Hippocampal formation (tissue), 2 donors: ENCODE measurements at places on chromosomes 2 and 18.

DNA sequence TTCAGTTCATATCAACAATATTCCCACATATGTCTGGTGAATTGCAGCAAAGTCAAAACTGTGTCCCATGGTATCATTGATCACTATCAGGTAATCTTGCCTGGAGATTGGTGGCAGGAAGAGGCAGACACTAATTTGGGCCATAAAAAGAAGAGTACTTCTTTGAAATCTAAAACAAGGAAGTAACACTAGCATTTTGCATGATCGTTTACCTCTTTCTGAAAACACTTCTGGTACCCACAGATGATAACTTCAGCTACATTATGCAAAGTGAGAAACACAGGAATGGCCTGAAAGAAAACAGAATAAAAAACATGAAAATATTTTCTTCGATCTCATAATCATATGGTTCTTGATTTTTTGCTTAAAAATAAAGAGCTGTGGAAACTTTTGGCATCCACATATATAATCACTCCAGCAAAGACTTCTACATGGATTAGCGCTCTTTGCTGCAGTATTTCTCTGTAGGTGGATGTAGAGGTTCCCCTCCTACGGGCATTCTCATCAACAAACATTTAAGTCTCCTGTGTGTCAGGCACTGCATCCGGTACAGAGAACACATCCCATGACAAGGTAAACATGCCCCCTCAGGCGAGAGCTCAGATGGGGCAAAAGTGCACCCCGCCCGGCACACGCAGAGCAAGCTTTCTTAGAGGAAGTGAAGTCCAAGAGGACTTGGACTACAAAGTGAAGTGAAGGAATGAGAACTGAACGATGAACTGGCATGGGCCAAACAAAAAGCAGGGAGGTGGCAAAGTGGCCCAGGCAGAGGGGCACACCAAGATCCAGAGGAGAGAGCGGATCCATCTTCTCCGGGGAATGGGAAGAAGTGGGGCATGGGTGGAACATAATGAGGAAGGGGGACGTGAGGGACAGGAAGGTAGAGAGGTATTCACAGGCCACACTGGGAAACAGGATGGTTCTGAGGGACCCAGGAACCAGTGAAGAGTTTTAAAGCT is 68.0 kb upstream of the RIOK3 start:
- DNase-seq, result no peak

DNA sequence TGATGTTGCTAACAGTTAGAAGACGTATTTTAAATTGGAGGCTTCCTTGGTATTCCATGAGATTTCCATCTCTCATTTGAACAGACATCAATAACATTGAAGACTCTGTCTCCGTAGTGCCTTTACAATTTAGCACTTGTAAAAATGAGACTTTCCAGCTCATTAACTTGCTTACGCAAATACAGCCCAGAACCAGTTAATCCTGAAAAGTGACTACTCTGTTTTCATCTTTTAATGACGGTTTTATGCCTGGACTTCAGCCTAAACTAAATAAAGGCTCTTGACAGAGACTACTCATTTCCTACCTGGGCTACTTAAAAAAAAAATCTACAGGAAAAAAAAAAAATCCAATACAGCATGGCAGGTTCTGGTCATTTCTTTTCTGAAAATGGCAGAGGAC is 148.6 kb downstream of the LRATD1 start:
- no peak for DNase-seq

DNA sequence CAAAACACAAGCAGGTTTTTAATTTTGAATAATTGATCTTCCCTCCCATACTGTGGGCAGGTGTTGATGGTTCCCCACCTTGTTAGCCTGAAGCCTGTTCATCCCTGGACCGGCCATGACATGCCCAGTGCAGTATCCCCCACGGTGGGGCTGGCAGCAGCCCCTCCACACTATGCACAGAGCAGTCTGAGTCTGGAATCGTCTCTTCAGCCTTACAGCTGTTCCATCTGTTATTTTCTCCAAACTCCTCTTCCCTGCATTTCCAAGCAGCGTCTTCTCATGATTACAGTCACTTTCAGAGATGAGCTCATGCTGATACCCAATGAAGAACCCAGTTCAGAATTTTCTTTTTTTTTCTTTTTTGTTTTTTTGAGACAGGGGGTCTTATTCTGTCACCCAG is 68.2 kb downstream of the ADI1 start:
- no peak for DNase-seq

- no peak for DNase-seq
Observed at GRCh38 chr18:3451989-3452749, 2.2 kb downstream of the TGIF1 start.

GRCh38 chr18:623761-624620 is 27.2 kb downstream of the CLUL1 start:
- peak; percentile 69 for DNase-seq

DNA sequence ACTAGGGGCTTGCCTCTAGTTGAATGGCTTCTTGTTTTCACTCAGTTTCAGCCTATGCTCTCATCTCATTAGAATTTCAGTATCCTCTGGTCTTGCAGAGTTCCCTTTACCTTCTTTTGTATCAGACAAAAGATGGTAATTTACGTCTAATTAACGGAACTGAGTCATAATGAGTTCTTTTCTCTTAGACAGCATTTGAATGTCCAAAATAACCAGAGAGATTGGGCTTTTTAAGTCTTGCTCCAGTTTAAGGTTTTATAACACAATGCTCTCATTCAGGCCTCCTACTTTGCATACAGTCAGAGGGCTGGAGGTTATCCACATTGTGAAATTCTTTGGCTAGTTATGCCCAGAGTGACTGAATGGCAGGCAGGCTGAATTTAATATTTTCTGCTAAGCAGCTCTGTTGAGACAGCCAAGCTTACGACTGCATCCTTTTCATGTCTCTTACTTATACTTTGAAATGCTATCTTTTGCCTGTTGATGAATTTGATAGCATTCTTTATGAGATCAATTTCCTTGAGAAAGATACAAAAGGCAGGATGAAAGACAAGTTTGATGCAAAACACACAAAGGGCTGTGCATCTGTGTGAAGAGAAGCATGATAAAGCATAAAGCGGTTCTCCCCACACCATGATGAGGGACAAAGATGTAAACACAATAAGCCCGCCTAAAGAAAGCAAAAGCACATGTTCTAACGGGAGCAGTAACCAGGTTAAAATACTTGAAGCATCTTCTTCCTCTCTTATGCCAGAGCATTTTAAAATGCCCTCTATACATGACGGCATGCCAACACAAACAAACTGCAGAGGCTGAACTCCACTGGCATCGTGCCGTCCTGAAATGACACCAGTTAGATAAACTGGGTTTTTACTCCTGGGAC is 90.0 kb downstream of the CDH2 start:
- no peak for DNase-seq

DNA sequence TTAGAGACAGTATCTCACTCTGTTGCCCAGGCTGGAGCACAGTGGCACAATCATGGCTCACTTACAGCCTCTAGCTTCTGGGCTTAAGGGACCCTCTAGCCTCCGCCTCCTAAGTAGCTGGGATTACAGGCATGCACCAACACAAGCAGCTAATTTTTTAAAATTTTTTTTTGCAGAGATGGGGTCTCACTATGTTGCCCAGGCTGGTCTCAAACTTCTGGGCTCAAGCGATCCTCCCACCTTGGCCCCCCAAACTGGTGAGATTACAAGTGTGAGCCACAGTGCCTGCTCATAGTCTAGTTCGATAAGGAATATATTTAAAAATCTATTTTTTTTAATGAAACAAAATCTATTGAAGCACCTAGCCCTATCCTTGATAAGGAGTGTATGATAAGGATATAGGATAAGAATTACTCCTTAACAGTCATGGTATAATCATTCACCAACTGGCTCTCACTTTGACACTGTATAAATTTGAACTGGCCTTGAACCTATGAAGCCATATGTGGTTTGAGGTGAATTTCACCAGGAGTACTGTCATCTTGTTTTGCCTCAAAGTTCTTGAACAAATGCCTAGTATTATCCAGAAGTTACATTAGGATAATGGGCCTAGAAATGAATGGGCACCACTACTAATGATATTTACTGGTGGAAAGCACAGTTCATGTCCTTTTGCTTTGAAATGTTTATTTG is 71.1 kb downstream of the EXOC6B start:
- DNase-seq, result no peak

DNA sequence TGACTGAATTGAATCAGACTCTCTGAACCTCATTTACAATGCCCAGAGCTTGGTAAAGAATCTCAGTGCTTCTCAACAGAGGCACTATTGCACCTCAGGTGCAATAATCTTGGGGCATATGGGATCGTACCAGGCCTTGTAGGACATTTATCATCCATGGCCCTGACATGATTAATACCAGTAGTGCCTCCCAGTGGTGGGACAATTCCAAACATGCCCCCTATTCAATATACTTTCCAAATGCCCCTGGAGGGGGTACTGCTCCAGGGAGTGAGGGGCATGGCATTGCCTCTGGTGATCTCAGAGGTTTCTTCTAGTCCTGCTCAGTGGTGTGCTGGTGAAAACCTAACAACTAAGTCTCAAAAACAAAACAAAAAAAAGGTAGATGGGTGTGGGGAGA is 174.9 kb upstream of the SMAD2 start:
- DNase-seq, result no peak

GRCh38 chr2:7634409-7634808 is 717.2 kb downstream of the RNF144A start:
- no peak for DNase-seq

GRCh38 chr2:88603146-88603545 is 24.1 kb downstream of the EIF2AK3 start:
- DNase-seq, result no peak

DNA sequence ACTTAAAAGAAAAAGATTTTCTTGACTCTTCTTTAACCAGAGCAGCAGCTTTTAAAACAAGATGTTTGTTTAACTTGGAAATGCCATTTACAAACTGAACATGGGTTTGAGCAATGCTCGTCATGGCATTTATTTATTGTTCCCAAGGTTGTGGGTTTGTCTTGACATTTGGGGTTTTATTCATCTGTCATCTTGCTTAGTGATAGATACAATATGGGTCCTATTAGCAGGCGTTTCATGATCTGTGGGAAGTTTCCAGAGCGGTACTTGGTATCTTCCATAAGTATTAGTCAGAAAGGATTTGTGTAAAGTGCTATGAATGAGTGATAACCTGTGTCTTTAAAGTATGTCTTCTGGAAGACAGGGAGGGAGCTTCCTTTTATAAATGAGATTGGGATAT is 29.9 kb upstream of the MGAT5 start:
- DNase-seq, result no peak

DNA sequence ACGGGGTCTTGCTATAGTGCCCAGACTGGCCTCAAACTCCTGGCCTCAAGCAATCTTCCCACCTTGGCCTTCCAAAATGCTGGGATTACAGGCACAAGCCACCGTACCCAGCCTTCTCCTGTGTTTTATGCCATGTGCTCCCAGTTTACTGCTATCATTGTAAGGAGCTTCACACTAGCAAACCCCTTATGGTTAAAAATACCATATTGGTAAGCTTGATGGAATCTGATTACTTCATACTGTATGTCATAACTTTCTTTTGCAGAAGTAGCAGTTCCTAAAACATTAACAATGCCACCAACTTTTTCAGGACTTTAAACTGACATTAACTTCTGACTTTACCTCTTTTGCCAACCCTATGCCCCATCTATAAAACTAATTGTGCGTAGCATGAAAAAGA is 36.2 kb downstream of the HAT1 start:
- DNase-seq, result no peak

DNA sequence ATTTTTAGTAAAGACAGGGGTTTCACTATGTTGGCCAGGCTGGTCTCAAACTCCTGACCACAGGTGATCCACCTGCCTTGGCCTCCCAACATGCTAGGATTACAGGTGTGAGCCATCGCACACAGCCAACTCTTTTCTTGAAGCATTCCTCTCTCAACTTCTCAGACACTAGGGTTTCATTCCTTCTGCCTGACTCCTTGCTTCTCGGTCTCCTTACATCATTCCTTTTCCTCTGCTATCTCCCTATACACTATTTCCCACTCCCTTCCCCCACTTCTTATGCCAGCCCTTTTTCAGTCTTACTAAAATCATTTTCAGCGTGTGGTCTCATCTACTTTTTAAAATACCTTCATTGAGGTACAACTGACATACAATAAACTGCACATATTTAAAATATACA is 6.1 kb downstream of the SOS1 start:
- DNase-seq, result no peak

GRCh38 chr2:9757501-9758264 is 85.6 kb upstream of the TAF1B start:
- peak; percentile 54 for DNase-seq

DNA sequence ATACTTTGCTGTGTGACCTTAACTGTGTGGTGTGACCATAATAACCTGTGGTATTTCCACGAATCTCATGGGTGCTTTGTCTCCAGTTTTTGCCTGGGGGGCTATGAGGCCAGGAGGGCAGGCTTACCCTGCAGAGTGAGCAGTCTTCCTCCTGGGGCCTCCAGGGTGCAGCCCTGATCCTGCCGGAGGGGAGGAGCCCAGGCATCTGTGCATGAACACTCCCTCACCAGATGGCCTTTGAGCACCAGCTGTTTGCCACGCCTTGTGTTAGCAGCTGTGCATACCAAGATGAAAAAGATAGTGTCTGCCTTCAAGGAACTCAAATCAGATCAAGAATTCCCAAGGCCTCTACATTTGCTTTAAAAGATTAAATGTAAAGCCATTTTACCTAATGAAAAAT is 75.0 kb upstream of the RBM44 start:
- no peak for DNase-seq

- no peak for DNase-seq
Observed at GRCh38 chr2:205746420-205746785, 64.1 kb downstream of the NRP2 start.

DNA sequence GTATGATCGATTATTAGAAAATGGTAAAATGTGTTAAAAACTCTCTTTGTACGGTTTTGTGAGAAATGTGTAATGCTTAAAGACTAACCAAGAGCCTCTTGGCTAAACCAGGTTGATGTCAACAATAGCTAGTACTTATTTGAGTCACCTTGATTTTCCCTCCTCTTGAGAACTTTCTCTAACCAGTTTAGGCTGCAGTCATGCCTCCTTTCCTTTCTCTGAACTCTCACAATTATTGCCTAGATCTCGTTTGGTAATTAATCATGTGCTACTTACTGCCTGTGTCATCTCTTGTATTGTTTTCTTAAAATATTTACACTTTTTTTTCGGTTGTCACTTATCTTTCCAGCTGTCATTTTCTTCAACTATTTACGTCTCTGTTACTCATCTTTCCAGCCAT is 1.1 kb upstream of the EPC2 start:
- DNase-seq, result no peak

- no peak for DNase-seq
Observed at GRCh38 chr2:206615417-206616089, 26.7 kb upstream of the FAM237A start.

DNA sequence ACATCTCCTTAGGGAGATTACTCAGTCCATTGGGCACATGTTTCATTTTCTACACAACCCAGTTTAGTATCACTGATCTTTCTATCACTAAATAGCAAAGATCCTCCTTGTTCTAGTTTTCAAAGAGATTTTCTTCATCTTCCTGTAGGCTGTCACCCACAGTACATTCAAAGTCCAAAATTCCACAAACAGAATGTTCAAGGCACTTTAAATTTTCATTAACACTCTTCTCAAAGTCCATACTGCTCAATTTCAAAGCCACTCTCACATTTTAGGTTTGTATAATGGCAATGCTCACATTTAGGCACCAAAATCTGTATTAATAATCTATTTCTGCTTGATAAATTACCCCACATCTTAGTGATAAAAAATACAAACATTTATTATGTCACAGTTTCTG is 152.8 kb downstream of the FSIP2 start:
- no peak for DNase-seq

- peak; percentile 24 for DNase-seq
Observed at GRCh38 chr18:50614838-50615237, 55.0 kb downstream of the MAPK4 start.
